Astrocyte of the hippocampus (primary cell): ENCODE measurements at places on chromosomes 6 and 20.

DNA sequence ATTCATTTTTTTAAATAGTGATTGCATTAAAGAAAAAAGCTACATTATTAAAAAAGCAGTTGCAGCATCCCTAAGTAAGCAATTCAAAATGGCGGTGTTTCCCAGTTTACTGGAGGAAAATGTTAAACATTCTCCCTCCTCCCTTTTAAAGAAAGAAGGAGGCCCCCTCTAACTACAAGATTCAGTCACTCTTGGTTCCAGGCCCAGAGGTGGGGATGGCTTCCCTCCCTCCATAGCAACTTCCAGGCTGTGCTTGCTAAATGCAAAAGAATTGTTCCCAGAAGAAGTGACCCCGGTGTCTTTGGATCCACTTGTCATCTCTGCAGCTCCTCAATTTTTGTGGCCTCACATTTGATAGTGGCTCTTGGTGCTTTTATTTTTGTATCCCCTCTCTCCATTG, 165.9 kb downstream of the SOBP start:
- DNase-seq: no peak

DNA sequence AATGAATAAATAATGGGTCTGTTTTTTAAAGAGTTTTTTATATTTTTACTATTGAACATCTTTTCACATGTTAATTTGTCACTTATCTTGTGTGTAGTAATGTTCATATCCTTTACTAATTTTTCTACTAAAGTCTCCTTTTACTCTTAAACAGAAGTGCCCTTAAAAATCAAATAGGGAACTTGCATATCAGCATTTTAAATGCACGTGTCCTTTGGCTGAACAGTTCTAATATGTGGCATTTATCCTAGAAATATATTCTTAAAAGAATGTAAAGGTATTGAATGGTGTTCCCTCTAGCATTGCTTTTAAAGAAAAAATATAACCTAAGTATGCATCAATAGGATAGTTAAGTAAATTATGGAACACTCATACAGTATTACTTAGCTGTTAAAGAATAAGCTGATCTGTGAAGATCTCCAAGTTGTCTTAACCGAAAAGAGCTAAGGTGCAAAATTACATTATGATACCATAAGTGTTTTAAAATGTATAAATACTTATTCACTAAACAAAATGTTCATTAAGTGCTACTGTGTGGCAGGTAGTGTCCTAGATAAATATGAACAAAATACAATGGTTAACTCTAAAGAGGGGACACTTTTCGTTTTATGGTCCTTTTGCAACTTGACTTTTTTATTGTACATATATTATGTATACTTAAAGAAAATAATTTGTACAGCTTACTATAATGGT, 631 bp upstream of the PGBD1 start:
- no peak for DNase-seq

GRCh38 chr20:25117990-25118389, 36.0 kb upstream of the VSX1 start:
- no peak for DNase-seq

- peak; percentile 62 for DNase-seq
Measured at GRCh38 chr6:132813173-132813856, 1.1 kb upstream of the RPS12 start.

- no peak for DNase-seq
Measured at GRCh38 chr6:35728683-35729678, 7.9 kb upstream of the ARMC12 start.

DNA sequence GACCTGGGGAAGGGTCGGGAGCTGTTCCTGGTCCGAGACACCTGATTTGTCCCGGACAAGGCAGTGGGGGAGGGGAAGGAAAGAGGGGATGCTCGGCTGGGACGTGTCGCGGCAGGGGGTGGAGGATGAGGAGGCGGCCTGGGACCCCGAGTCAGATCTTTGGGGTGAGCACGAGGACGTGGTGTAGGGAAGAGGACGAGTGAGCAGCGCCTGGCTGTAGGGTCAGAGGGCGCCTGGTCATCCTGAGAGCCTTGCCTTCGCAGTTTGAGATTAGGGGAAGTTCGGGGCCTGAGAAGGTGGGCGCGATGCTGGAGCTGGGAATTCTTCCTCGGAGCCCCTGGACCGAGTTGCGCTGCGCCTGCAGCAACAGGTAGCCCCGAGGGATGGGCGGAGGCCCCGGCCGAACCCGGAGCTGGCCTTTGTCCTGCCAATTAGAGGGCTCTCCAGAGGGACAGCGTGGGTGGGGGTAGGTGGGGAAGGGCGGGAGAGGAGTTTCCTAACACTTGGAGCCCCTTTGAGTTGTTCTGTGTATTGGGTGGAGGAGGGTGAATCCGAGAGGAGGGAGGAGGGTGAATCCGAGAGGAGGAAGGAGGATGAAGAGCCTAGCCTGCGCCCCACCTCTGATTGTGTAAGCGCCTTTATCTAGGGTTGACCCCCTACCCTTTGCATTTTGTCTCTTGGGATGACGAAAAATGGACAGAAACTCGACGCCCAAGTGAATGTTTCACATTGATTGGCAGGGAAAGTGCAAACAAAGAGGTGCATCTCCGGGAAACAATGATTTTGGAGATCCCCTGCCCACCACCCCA, 72.0 kb downstream of the SOX4 start:
- DNase-seq: peak; percentile 48

GRCh38 chr20:51460569-51461265, 81.8 kb downstream of the NFATC2 start:
- no peak for DNase-seq

DNA sequence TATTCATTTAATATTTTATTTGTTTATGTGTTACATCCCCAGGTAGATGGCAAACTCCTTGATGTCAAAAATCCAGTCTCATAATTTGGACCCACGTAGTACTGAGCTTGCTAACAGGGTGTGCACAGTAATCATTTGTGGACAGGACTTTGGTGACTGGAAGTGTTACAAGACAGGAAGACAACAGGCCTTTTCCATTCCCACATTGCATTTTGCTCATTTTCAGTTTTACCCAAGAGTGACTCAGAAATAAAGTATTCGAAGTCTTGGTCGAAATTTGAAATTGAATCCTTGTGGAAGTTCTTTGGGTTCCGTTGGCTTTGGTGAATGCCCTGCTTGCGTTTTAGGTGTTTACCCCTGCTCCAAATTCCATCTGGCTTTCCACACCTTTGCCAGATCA, 63.0 kb upstream of the THBS2 start:
- DNase-seq: no peak

GRCh38 chr6:155717374-155717773, 261.7 kb upstream of the NOX3 start:
- DNase-seq: no peak

DNA sequence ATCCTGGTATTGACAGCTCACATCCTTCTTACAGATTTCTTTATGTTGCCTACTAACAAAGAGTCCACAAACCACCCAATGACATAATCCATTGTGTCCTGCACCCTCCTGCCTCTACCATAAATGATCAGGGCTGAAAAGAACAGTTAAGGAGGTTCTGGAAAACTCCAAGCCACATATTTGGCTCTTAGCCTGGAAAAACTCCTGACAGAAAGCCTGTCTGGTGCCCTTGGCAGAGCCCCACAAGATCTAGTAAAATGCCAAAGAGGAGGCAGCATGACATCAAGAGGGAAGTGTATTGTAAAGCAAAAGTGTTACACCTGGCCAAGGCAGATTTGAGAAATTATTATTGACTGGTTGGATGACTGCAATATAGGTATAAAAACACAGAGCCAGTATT, 126.4 kb upstream of the VGLL2 start:
- DNase-seq: peak; percentile 14

GRCh38 chr6:56381801-56382251, 134.4 kb upstream of the COL21A1 start:
- DNase-seq: no peak

- peak; percentile 43 for DNase-seq
Measured at GRCh38 chr6:125944434-125944816, 12.1 kb upstream of the HINT3 start.

- DNase-seq: peak; percentile 6
Measured at GRCh38 chr6:1865585-1865984, 255.9 kb downstream of the FOXC1 start.

- DNase-seq: peak; percentile 20
Measured at GRCh38 chr6:9140951-9141460, 705.7 kb upstream of the SLC35B3 start.

- DNase-seq: peak; percentile 63
Measured at GRCh38 chr20:62123450-62124118, 1.3 kb downstream of the LSM14B start.

DNA sequence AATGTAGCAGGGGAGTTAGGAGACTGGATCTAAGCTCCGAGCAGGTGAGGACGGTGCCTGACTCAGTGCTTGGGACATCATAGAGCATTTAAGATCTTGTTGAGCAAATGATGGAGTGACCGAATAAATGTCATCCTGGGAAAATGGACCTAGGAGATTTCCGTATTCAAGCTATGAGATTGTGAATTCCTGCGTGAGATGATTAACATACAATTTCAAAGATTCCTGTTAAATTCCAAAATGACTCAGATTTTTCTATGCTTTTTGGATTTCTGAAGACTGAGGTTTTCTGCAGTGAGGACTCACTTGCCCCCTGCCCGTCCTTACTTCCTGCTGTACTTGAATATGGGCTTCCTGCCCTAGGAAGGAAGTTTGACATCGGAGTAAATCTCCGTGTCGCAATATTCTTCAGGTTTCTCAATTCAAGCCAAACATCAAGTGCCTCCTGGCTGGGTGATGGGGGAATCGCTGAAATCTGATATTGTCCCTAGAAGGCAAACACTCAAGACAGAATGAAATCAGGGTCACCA, 5.2 kb downstream of the SYTL3 start:
- peak; percentile 30 for DNase-seq

GRCh38 chr6:27138837-27139755, 108.4 kb upstream of the PRSS16 start:
- DNase-seq: peak; percentile 59

DNA sequence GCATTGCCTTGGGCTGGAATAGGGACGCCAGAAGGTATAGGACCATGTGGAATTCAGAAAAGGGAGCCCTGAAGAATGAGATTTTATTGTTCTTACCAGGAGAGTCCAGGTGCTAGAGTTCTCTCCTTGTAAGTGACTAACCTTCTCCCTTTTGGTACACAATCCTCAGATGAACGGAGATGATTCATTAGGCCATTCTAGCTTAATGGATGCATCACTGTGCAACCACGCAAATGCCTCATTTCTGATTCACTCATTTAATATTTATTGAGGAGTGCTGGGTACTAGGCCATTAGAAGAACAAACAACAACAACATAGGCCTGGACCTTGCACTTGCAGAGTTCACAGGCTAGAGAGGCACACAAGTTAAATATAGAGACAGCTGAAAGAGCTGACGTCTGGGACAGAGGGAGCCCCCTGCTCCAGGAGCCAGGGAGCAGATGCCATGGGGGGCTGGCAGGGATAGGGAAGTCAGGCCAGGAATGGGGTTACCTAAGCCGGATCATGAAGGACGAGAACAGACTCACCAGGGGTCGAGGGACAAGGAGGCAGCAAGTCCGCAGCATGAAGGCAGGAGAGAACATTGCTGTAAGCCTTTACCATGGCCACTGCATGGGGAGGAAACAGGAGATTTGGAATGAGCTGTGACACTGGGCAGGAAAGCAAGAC, 179.5 kb upstream of the AKAP12 start:
- peak; percentile 91 for DNase-seq

GRCh38 chr6:31572041-31572911, at the start of gene LTA:
TSS of gene LTA (plus strand) at chr6:31572289. CDS start at chr6:31572743, 454 bp downstream.
- no peak for DNase-seq

GRCh38 chr6:56739836-56740815, 97.4 kb upstream of the DST start:
- DNase-seq: no peak

GRCh38 chr6:46184114-46184513, 13.3 kb upstream of the ENPP5 start:
- DNase-seq: peak; percentile 91

GRCh38 chr6:33124525-33124901, 48.7 kb downstream of the HLA-DPB1 start:
- no peak for DNase-seq

- no peak for DNase-seq
Measured at GRCh38 chr6:77326029-77326428, 137.3 kb downstream of the HTR1B start.

- DNase-seq: peak; percentile 86
Measured at GRCh38 chr6:165010556-165011535, 298.6 kb downstream of the C6orf118 start.

GRCh38 chr6:32697031-32697430, 30.6 kb upstream of the HLA-DQB1 start:
- no peak for DNase-seq

DNA sequence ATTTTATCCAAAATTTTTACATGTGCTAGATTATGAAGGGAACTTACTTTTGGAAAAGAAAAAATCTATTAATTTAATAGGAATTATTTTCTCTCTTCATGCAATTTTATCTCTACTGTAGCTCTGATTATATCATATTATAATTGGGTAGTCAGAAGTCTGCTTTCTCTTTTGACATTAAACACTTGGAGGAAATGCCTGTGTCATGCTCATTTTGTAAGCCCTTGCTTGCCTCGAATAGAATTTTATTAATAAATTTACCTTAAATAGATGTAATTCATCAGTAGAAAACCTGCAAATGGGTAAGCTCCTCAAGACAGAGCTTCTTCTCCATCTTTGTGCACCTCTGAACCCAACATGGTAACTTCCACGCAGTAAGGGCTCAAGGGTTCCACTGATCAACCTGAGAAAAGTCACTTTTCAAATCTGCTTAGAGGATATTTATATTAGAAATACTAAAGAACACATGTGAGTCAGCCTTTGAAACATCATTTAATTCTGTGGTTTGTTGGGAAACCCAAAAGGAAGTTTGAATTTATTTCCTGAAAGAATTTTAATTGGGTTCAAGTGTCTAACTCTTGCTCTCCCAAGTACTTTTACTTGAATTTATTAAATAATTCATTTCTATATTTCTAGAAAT, 266.0 kb downstream of the ALDH8A1 start:
- peak; percentile 30 for DNase-seq
